ENCODE measurements at places on chromosomes 2 and 18.

- no peak for DNase-seq
Measured at GRCh38 chr2:5696404-5696944, 4.3 kb downstream of the SOX11 start.

GRCh38 chr2:148593421-148593820 lies 51.1 kb upstream of the EPC2 start:
- DNase-seq, result no peak

GRCh38 chr2:209208211-209208610 lies 215.6 kb upstream of the MAP2 start:
- no peak for DNase-seq

- no peak for DNase-seq
Measured at GRCh38 chr18:25465152-25465732, 113.3 kb upstream of the ZNF521 start.

GRCh38 chr2:141554810-141555209 lies 576.0 kb downstream of the LRP1B start:
- DNase-seq, result no peak
